ENCODE measurements at places on chromosomes 5 and 9.

DNA sequence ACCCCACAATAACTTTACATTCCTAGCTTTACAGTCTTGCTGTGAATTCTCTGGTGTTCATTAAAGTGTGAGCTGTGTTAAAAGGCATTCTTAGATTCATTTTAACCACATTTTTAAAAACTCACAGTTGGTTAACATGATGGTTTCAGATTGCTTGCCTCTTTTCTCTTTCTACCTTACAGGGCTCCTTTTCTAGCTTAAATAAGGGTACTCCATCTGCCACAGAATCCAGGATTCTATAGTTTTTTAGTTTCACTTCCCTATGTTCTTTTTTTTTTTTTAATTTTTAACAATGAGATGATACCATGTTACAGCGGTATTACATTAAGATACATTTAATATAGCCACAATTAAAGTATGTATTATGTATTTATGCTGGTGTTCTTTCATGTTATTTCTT is 3.9 kb upstream of the FBXO4 start:
- DNase-seq = no peak

GRCh38 chr5:134893748-134894505 is 11.0 kb upstream of the PCBD2 start:
- no peak for DNase-seq

- no peak for DNase-seq
Measured at GRCh38 chr9:20479419-20480155, 142.7 kb downstream of the MLLT3 start.

GRCh38 chr5:180339583-180340183 is 13.5 kb downstream of the GFPT2 start:
- no peak for DNase-seq

GRCh38 chr5:2904399-2904798 is 152.9 kb upstream of the IRX2 start:
- no peak for DNase-seq

DNA sequence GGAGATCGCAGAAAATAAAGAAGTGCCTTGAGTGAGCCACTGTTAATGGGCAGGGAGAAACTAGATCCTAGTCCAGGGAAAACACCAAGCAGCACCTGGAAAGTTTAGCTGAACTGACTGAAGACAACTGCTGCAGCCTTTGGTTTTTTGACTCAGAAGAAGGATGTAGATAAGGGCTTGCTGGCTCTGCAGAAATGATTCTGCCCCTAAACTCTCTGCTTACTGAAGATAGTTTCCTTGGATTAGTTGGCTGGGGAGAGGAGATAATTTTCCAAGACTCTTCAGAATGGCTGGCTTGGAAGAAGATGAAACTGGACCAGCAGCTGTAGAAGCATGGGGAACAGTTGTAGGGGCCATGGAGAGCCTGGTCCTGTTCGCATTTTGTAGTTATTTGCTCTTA is 471.8 kb downstream of the KDM4C start:
- DNase-seq = no peak

DNA sequence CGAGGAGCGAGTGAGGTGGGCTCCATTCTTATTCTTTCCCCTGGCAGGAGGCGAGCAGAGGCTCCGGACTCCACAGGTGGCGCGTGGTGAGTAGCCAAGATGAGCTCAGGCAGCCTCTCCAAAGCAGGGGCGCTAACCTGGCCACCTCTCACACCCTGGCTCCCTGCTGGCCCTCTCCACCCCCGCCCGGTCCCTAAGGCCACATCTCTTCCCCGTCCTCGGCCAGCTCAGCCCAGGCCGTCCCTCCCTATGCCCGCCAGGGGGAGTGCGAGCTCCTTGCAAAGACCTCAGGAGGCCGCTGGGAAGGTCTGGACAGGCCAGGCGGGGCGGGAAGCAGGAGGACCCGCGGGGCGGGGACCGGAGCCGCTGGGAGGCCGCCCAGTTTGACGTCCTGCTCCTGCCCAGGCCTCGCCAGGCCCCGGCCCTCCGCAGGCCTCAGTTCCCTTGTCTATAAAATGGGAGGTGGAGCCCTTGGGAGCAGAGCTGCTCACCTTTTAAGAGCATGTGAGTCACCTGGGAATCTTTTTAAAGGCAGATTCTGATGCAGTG is 46.3 kb upstream of the GGTA1 start:
- DNase-seq = peak; percentile 86

DNA sequence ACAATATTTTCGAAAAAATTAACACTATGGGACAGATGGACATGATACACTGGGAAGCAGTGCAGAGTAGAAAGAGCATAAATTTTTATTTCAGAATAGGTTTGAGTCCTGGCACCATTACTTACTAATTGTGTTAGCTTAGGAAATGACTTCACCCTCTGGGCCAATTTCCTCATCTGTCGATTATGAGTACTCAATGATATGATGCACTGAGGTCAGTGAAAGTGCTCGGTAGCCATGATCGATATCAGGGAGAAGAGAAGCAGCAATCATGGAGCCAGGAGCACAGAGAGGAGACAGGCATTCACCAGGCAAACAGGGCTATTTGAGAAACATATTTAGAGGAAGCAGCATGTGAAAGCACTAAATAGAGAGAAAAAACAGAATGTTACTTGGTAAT is 29.4 kb downstream of the NR6A1 start:
- DNase-seq = no peak

DNA sequence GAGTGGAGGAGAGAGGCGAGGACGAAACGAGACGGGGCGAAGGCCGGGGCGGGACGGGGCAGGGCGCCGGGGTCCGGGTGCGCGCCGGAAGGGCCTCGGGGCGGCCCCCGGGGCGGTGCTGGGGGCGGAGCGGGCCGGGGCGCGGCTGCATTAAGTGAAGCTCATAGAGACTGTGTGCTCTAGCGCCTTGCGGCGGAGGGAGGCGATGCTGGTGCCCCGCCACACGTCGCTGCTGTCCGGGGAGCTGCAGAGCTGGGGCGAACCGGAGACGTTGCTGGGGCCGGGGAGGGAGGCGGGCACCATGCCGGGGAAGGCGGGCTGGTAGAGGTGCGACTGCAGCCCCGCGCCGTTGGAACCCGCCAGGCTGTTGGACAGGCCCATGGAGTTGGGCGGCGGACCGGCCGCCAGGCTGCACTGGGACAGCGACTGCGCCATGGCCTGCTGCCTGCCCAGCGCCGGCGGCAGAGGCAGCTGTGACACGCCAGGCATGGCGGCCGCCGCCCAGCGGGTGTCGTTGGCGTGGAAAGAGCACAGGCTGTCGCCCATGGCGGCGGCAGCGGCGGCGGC is 8.3 kb downstream of the OTP start:
- DNase-seq = peak; percentile 52

- DNase-seq = no peak
Measured at GRCh38 chr9:135076876-135077430, 10.5 kb upstream of the OLFM1 start.

DNA sequence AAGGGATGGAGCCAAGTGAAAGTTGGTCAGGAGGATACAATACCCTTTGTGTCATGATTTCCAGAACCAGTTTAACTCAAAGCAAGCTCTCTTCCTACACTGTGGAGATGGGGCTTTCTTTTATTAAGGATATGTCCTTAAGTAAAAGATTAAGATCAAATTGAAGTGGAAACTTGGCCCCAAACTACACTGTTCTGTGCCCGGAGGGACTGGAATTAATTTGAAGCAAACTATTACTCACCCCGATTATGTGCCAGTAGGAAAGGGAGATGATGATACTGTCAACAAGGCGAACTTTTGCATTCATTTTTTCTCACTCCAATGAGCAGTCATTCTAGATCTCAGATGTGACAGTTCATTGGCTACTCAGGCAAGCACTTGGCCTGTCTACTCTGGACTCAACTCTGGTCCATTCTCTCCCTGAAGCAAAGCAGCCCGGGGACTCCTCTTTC is 186.7 kb downstream of the NTRK2 start:
- DNase-seq = no peak

- DNase-seq = no peak
Measured at GRCh38 chr9:108003526-108003925, 514.0 kb upstream of the KLF4 start.

DNA sequence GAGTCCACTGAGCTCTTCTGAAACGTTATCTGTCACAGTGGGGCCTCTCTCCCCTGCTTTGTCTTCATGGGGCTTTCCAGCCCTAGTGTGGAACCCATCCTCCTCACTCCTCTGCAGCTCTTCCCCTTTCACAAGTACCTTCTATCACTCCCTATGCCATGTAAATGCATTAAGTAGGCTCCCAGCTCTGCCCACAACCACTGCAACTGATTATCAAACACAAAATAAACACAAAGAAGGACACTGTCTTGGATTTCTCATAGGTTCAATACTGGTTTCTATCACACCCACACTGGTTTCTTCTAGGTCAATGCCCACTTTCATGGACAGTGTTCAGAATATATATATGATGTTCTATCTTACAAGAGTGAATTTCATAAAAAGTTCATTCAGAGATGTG is 139.4 kb downstream of the GNAQ start:
- no peak for DNase-seq

DNA sequence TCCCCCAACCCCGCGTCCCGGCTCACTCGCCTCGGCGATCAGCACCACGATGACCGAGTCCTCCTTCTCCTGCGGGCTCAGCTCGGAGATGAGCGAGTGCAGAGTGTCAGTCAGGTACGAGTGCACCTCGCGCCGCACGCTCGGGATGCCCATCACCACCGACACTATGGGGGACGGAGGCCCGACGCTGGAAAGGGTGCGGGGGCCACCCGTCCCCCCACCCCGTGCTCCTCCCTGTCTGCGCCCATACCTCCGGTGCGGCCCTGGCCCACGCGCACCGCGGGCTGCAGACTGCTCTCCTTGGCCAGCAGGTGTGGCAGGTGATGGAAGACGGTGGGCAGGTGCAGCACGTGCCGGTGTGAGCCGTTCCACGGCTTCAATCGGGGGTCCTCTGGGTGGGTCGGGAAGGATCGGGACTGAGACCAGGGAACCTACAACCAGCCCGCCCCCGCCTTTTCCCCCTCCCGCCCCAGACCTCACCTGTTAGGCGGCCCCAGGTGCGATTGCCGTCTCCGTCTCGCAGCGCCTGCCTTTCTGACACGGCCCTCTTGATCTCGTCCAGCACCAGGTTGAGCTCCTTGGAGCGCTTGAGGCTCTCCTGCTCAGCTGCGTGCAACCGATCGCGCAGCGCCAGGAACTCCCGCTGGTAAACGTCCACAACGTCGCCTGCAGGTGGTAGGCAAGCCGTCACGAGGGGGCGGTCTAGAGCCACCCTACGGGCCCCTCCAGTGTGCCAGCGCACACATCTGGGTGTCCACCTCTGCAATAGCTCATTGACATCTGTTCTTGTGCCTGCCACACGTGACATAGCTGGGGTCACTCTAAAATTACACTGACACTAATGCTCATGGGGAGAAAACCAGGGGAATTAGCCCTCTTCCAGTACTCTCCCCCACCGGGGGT is 5.1 kb downstream of the MGAT4B start:
- no peak for DNase-seq

- DNase-seq = no peak
Measured at GRCh38 chr5:4418084-4418483, 722.0 kb upstream of the ADAMTS16 start.

- no peak for DNase-seq
Measured at GRCh38 chr5:95810305-95811125, 12.0 kb downstream of the GLRX start.

DNA sequence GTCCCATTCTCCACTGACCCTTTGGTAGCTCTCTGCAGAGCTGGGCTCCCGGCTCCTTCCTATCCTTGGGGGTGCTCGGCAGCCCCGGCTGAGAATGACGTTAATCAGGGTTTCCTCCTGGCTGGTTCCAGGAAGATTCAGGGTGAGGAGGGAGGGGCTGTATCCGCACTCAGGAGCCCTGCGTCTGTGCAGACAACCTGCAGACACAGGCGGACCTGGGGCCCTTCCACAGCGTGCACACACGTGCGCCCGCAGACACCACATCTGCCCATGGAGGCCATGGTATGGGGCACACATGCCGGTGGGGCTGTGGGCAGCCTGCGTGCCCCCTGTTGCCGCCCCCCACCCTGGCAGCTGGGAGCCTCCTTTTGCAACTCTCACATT is 66.6 kb upstream of the RNU6ATAC start:
- no peak for DNase-seq

GRCh38 chr5:124755565-124755964 is 9.1 kb upstream of the ZNF608 start:
- DNase-seq = no peak

- DNase-seq = no peak
Measured at GRCh38 chr9:101398930-101399642, 435 bp downstream of the ZNF189 start.

DNA sequence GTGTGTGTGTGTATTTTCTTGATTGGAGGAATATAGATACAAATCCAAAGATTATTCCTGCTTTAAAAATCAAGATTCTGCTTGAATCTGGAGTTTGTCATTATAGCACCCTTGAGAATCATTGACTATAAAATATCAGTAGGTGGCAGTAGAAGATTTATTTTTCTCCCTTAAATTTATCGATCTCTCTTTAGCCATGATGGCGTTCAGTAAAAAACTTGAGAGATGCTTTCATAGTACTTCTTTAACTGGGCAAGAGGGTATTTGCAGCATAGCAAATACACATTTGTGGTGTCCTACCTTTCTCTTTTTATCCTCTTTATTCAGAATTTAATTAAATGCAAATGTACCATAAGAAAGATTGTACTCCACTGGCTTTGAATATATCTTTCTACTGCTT is 307.7 kb downstream of the ADGRV1 start:
- no peak for DNase-seq

DNA sequence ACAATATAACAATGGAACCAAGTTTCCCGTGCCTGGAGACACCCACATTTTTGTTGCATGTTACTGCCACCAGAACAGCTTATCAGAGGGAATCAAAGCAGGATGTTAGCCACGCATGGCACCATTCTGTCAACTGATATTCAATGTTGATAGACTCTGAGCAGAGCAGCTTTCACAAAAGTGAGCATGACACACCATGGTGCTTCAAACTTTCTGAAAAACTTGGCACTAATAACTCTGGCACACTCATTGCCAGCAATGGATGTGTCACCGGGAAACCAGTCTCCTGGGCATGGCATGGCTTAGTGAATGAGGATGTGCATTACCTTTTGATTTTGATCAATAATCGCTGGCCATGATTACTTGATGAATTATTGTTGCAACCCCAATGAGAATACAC is 19.7 kb downstream of the NIPSNAP3B start:
- DNase-seq = no peak

DNA sequence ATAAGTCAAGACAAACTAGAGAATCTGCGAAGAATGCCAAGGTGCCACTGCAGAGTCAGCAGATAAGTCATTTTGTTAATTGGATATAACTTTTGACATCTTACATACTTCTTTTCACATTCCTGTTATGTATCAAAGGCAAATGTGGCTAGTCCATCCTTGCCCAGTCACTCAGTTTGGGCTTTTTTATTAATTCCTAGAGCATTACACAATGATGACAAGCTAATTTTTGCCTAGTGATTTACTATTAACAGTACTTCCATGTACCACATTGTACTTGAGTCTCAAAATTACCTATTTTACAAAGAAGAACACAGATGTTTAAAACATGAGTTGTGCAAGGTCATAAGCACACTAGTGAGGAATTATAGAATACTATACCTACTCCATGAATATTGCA is 680.8 kb downstream of the DNAH5 start:
- no peak for DNase-seq

DNA sequence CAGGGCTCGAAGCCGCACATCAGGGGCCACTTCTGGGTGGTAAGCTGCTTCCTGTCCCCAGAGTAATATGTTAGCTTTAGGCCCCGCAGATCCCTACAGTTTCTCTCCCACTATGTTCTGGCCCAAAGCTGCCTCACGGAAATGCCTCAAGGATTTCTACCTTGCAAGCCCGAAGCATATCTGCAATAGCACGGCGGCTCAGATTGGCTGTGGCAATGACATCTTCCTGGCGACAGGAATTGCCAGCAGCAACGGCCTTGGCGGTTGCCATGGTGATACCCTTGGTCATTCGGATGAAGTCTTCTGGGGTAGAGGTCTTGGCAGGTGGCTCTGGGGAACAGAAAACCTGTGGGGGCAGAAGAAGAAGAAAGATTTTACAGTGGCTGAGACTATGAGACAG is 10.3 kb upstream of the TPM2 start:
- no peak for DNase-seq
